ENCODE measurements at places on chromosomes 2 and 18.

GRCh38 chr18:75173125-75173432, 35.9 kb downstream of the PTGR3 start:
- no peak for DNase-seq

DNA sequence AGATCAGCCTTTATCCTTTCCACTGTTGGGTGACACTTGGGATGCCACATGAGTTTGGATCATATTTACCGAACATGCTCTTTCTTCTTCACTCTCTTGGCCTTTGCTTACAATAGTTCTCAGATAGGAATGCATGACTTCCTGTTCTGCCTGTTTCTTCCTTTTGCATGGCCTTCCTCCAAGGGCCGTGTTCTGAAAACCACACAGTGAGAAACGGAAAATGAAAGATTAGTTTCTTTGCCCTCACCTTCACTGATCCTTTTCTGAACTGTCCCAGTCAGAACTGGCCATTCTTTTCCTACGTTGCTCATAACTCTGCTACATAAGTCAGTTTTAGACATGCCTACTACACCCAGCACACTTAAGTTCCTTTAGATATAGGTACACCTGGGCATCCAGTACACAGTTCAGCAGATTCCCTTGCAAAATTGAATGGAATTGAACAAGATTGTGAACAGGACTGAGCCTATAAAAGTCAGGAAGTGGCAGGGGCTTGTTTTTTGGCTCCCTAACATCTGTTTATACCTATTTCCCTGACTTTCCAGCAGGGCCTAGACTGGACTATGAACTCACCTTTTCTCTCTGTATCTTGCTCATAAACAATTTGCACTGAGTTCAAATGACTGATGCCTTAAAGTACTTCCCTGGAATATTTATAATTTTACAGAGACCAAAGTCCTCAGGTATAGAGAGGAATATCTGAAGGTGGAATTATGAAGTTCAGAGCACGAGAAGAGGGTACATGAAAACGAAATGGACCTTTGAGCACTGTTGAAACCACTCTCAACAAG, 186.4 kb upstream of the ST6GAL2 start:
- no peak for DNase-seq

GRCh38 chr2:240452462-240453256, 17.2 kb downstream of the GPC1 start:
- DNase-seq: no peak

GRCh38 chr2:98931596-98931995, 4.4 kb downstream of the CRACDL start:
- no peak for DNase-seq

- DNase-seq: no peak
These were observed 36.5 kb downstream of the WDR75 start for GRCh38 chr2:189477756-189478155.

- DNase-seq: peak; percentile 96
These were observed 252.5 kb downstream of the ETAA1 start for GRCh38 chr2:67649331-67650261.

GRCh38 chr18:22026889-22027288, 142.5 kb upstream of the GATA6 start:
- DNase-seq: no peak

- no peak for DNase-seq
These were observed 28.8 kb downstream of the ANKRD30B start for GRCh38 chr18:14776801-14777200.

DNA sequence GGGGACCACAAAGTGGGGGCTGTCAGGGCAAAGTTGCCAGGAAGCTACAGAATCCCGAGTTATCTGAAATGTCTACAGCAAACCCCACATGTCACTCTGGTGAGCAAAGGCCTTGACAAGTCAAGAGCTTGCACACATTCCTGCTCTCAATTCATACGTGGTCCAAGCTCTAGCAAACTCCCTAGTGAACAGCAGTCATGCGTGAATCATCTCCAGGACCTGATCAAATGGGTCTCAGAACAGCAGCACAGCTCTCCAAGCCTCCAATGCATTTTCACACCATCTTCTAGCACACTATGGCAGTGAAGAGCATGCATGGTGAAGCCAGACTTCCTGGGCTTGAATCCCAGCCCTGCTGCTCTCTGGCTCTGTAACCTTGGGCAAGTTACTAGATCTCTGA, 68.5 kb downstream of the MYO5B start:
- no peak for DNase-seq

DNA sequence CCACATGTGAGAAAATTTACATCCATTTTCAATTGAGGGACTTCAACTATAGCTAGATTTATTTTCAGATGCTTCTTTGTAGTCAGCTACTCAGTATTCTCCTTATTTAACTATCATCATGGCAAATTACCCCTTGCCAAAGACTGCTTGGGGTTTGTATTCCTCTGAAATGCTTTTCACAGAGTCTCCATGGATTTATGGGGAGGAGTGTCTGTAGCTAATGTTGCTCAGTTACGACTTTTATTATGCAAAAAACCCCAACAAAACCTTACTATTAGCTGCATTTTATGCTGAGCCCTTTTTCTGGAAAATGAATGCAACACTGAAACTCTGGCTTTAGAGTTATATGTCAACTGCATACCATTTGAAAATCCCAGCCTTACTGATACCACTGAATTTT, 78.6 kb downstream of the RFTN2 start:
- peak; percentile 92 for DNase-seq

DNA sequence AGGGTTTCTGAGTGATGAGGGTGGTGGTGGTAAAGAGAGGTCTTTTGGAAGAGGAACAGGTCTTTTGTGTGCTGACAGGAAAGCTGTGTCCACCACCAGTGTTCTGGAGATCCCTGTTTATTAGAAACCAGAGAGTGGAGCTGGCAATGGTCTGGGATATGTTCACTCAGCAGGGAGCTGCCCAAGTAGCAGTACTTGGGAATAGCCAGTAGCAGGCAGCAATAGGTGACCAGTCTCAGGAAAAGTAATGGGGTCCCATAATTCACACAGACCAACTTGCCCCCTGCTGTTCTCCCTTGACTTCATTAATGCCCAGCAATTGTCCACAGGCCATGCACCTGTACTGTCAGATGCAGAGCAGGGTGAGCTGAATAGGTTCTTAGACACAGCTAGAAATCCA, 1.8 kb downstream of the TSPYL6 start:
- no peak for DNase-seq

DNA sequence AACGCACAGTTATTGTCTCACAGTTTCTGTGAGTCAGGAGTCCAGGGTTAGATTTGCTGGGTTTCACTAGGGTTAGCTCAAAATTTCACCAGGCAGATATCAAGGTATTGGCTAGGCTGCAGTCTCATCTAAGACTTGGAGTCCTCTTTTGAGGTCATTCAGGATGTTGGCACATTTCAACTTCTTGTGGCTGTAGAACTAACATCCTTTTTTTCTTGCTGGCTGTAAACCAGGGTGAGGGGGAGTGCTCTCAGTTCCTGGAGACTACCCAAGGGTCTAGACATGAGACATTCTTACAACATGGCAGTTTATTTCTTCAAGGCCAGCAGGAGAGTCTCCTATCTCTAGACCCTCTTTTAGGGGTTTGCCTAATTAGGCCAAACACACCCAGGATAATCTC, 12.8 kb upstream of the CAVIN2 start:
- DNase-seq: no peak

DNA sequence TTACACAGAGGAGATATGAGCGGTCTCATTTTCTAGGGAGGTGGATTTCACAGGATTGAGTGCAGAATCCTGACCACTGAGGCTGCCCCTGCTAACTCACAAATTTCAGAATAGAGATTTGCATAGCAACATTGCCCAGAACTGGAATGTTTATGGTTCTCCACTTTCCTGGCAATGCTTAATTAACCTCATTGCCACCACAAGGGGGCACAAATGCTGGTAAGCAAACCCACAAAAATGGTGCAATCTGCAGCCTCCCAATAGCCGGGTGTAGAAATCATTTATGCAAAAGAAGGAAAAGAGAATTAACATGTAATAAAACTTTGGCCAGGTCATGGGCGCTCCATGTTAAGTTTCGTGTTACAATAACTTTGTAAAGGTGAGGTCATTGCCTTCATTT, 112.4 kb downstream of the CYRIA start:
- no peak for DNase-seq

GRCh38 chr2:171523088-171524017, 1.1 kb downstream of the CYBRD1 start:
- DNase-seq: peak; percentile 75

GRCh38 chr2:140308706-140309105, 1528.5 kb upstream of the NXPH2 start:
- DNase-seq: no peak

DNA sequence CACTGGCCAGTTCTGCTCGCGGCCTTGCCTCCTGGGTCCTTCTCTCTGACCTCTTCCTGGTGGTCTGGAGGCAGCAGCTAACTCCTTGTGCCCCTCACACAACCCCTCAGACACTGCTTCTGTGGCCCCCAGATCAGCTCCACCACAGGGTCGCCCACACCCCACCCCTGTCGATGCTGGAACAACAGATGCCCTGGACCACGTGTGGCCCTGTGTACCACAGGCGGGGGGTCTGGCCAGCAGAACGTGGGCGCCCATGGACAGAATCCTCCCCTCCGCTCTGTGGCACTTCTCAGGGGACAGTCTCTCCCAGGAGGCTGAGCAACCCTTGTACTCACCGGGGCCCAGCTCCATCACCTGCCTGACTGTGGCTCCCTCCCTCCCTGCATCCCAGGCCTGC, 245.6 kb downstream of the NDUFA10 start:
- DNase-seq: no peak

- no peak for DNase-seq
These were observed 182.2 kb downstream of the PPP1R1C start for GRCh38 chr2:182167882-182168281.

GRCh38 chr2:235768606-235769005, 274.8 kb downstream of the AGAP1 start:
- no peak for DNase-seq

DNA sequence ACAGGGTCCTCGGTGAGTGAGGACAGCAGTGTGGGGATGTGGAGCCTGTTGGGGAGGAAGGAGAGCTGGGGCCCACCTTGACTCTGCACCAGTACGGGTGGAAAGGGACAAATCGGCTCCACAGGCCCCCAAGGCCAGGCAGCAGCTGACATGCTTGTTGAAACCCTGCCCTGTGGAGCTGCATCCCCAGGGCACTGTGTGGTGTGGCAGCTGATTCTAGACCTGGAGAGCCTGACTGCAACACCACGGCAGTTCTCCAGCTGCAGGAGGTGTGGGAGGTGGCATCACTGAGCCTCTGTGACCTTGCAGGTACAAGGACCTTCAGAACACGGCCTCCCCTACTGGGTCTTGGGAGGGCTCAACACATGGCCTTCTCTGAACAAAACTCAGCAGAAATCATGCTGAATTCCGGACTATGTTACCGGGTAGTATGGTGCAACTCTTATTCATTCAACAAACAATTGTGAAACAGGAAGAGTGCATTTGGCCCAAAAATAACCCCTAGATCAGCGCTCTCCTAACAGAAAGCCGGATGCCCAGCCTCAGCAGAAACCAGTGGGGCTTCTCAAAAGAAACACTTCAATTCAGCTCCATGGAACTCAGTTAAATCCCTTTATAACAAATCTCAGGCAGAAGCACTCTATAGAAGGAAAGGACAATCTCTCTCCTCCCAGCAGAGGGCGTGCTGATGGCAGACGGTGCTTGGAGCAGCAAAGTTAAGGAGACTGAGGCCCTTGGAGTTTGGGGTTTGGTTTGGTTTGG, 104.4 kb upstream of the SALL3 start:
- DNase-seq: no peak

GRCh38 chr2:121321476-121321875, 36.5 kb upstream of the TFCP2L1 start:
- DNase-seq: no peak

DNA sequence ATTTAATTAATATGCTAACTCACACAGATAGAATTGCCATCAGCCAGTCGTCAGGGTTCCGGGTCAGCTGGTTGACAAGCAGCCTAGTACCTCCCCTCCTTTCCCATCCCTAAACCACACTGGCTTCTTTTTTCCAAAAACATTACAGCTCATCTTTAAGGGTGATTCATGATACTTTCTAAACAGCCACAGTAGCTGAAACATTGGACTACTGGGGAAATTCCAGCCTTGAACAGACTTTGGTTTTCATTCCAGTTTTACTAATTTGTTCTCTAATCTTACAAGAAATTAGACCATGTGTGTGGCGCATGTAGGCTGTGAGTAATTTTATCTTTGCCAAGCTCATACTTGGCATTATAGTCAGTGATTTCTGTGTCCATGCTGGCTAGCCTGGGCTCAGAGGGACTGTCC, 110.8 kb downstream of the FMNL2 start:
- no peak for DNase-seq

- no peak for DNase-seq
These were observed 813.0 kb upstream of the ID2 start for GRCh38 chr2:7868836-7869235.

DNA sequence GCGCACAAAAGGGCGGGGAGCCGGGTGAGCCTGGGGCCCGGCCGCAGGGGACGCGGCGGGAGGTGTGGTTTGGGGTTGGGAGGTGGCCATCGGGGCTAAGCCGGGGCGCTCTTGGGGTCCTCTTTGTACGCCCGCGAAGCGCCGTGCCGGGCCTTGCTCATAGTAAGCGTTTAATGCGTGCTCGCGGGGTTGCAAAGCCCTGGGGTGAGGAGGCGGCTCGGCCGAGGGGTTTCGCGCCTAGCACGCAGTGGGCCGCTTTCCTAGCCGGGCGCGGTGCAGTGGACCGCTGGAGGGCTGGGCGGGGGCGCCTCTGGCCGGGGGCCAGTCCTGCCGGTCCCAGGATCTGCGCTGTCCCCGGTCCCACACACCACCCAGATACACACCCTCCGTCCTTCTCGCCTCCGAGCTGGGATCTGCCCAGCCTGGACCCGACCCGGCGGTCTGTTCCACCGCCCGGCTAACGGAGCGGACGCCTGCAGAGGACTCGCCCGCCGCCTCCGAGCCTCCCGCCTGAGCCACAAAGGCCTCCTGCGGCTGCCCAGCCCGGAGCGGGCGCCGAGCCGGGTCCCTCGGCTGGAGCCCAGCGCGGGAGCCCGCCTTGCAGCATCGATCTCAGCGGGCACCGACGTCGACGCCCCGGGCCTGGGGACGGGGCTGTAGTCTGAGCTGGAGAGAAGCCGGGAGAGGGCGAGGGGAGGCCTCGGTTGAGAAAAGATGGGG, 564 bp downstream of the DPYSL5 start:
- no peak for DNase-seq

GRCh38 chr18:44997174-44997573, 316.5 kb downstream of the SETBP1 start:
- no peak for DNase-seq

DNA sequence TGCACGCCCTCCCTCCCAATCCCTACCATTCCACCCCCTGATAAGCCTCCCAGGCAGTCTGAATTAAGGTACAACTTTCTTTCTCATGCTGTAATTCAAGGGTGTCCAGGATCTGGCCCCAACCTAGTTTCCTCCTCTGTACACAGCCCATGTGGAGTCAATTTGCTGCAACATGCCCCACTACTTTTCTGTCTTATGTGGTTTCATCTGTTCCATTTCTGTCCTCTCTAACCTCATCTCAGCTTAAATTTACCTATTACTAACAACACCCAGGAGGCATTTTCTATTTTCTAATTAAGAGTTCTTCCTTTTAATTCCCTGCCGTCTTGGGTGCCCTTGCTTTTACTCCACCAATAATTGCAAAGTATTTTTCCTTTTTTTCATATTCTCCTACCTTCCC, 10.0 kb downstream of the PPP4R1 start:
- no peak for DNase-seq

- DNase-seq: no peak
These were observed 2.2 kb upstream of the GYPC start for GRCh38 chr2:126653761-126654160.

GRCh38 chr18:37383036-37383785, 182.4 kb downstream of the CELF4 start:
- peak; percentile 52 for DNase-seq
